ENCODE measurements at places on chromosomes 5 and 9.

- no peak for DNase-seq
Observed at GRCh38 chr5:69489246-69489645, 3.3 kb upstream of the OCLN start.

GRCh38 chr9:105850852-105851500, 156.6 kb downstream of the TMEM38B start:
- no peak for DNase-seq

DNA sequence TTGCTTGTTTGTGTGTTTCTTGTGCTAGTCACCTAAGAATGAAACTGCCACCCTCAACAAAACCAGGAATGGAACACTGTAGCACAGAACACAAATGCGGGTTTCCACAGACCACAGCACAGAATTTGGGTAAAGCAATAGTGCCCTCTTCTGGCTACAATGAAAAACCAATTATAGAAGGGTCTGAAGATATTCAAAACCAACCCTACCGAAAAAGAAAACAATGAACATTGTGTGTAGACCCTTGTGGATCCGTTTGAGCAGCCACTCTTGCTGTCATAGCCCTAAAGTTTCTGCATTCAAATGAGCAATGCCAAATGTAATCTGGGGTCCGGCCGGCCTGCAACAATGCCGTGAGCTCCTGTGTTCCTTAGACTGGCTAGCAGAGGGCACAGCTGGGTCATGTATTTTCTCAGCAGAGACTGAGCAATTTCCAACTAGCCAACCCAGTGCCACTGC, 8.3 kb upstream of the ENC1 start:
- DNase-seq, result no peak

DNA sequence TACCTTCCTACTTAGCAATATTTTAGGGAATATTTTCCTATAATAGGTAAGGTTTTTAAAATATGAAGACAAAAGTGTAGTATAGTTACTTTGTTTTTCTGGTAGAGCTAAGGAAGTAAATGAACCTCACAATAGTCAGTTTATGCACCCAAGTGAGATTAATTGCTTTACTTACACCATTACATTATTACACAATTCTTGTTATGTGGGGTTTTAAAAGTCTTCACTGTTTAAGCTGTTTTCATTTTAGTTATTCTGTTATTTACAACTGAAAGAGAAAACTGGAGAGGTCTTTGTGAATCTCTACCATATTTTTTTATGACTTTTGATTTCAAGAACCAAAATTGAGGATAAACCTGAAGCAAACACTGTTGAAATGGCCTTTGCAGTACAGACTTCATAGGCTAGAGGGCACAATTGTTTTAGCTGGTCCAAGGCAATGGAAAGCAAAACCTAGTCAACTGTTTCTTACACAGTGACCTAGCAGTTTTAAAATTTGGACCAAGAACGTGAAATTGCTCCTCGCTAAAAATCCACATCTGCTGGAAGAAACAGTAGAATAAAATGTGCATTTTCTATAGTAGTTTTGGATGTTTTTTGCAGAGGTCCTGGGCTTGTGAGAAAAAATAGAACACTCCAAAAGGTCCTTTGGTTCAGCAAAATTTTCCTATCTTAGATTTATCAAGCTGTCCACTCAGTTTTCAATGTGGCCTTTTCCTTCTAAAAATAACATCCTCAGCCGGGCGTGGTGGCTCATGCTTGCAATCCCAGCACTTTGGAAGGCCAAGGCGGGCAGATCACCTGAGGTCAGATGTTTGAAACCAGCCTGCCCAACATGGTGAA, 66.4 kb upstream of the FER start:
- no peak for DNase-seq

GRCh38 chr5:125316915-125317535, 570.6 kb upstream of the ZNF608 start:
- no peak for DNase-seq

DNA sequence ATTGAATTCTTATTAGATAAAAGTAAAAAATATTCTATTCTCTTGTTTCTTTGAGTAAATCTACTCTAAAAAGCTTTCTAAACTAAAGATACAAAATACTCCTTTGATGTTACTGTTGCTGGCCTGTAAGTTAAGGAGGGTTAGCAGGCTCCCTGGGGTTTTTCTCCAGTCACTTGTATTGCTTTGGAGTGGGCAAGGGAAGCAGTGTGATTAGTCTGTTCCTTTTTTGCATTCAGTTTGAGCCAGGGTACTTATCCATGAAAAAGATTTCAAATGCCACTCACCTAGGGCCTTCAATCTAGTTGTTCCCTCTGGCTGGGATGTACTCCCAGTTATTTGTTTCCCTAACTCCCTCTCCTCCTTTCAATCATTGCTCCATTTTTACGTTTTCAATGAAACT, 256.2 kb upstream of the SMC2 start:
- no peak for DNase-seq

DNA sequence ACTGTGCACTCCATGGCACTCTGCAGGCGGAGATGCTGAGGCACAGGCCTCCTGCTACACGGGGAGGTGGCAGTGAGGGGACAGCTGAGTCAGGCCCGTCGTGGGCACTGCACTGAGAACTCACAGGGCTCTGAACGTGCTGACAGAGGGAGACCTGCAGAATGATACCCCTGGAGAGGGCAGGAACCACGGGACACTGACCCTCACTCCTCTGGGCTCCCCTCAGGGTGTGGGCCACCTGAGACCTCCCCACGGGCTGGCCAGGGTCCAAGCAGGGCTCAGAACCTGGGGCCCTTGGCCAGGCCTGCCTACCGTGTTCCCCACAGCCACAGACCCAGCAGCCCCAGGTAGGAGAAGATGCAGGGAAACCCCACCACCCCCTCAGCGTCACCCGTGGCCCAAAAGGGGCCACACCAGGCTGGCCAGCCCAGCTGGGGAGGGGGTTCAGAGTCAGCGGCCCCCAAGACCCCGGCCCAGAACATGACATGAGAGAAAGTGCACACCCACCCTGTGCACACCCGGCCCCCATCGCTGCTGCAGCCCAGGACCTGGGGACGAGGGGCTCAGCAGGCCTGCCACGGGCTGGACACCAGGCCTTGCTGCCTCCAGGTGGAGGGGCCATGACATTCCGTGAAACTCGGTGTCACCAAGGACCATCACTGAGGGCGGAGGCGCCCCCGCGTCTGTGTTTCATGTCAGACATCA, 30.9 kb downstream of the GLT6D1 start:
- no peak for DNase-seq

DNA sequence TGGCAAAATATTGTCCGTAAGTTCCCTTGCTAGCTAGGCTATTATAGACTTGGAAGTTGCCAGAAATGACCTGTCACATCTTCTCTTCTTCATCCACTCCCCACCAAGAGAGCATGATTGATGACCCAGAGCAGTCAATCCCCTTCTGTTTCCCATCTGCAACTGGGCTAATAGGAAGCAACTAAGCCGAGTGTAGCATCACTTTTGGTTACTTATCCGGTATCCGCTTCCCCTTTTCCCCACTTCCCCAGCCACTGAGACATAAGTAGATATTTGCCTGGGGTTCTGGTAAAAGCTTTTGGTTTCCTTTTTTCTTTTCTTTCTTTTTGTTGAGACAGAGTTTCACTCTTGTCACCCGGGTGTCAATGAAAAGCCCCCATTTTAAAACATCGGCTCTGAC, 29.4 kb upstream of the LIFR start:
- DNase-seq, result no peak

DNA sequence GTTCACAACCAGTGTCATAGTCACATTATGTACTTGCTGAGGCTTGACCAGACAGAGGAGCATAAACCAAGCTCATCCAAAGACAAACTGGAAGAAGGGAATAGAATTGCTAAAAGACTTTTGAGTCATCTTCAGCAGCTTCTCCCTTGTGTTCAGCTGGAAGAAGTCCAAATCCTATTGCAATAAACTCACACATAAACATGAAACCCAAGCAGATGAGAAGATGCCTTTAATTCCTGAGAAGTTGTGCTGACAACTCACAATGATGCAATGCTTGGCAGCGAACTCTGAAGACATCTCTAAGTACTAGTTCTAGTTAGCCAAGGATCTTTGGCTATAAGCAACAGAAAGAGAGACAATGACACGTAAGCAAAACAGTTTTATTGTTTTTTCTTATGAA, 642.1 kb downstream of the KCTD16 start:
- DNase-seq, result no peak

GRCh38 chr9:78724896-78725295, 428.0 kb downstream of the PSAT1 start:
- DNase-seq, result no peak

DNA sequence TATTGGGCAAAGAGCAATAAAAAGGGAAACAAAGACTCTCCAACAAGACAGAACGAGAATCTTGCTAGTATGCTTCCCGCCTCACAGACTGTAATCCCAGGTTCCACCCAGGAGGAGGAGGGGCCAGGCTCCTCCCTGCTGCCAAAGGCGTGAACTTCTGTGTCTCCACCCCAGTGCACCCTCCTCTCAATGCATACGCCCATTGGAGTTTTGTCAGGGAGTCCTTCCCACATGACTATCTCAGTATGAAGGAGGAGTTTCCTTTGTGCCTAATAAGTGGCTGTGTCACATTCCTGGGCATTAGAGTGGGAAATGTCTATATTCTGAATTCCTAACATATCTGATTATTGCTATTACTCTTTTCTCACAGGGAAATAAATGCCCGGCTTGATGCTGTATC, 106.4 kb upstream of the DHFR start:
- DNase-seq, result no peak

DNA sequence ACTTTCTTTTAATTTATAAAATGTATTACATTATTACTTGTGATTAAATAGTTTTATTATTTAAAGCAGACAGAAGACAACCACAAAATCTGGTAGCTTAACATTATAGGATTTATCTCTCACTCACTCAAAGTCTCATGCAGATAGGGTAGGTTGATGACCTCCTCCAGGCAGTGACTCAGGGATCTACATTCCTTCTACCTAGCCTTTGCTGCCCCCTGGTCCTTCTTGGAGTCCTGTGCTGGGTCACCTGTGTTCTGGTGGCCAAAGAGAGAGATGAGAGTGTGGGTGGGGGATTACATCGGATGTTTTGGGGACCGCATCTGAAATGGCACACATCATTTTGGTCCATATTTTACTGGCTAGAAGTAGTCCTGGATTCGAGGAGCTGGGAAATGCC, 95.7 kb upstream of the CTSL start:
- no peak for DNase-seq

DNA sequence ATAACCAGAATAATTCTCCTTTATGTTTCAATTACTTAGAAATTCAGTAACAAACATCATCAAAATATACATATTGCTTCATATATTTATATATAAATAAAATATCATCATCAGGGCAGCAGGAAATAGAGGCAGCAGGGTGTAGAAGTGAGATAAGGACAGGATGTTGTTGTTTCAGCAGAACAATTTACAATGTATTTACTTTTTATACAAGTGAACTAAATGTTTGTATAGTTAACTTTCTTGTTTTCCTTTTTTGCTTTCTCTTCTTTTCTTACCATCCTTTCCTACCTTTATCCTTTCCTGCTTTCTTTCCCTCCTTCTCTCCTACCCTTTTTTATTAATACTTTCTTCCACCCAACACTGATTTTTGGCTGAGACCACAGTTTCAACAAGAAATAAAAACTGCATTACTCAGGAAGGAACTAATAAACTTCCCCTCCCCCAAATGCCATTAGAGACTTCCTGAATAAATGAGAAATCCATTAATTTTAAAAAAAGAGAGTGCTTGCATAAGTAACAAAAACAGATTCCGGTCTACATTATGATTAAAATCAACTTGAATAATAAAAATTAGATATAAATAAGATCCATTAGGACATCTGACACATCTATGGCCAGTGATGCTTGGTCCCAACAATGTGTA, 159.8 kb upstream of the ACOT12 start:
- no peak for DNase-seq

- DNase-seq, result no peak
Observed at GRCh38 chr5:88251048-88251711, 17.5 kb downstream of the TMEM161B start.

DNA sequence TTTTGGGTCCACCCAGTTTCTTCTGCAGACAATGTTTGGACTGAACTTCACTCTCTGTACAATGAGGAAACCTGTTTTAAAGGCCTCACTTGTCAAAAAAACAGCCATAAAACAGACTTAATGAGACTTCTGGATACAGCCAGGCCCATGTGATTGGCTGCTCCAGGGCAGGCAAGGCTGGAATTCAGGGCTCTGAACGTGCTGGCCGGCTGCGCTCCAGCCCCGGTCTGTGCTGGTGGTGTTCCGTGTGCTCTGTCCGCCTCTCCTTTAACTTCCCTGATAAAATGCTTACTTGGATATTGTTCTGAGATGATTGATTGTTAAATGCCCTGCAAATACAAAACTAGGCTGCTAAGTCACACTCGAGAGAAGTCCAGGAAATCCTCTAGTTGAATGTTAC, 131.2 kb upstream of the KLF4 start:
- no peak for DNase-seq

DNA sequence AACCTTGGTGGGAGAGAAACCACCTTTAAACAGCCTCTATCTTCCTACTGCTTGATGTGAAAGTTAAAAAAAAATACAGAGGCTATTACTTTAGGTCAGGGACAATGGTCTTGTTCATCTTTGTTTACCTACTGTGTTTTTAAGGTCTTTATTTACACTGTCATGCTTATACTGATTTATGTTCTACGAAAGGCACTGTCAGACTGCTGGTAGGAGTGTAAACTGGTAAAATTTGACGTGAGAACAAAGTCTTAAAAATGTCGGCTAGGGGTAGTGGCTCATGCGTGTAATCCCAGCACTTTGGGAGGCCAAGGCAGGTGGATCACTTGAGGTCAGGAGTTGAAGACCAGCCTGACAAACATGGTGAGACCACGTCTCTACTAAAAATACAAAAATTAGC, 42.1 kb upstream of the ELOVL7 start:
- DNase-seq, result no peak

DNA sequence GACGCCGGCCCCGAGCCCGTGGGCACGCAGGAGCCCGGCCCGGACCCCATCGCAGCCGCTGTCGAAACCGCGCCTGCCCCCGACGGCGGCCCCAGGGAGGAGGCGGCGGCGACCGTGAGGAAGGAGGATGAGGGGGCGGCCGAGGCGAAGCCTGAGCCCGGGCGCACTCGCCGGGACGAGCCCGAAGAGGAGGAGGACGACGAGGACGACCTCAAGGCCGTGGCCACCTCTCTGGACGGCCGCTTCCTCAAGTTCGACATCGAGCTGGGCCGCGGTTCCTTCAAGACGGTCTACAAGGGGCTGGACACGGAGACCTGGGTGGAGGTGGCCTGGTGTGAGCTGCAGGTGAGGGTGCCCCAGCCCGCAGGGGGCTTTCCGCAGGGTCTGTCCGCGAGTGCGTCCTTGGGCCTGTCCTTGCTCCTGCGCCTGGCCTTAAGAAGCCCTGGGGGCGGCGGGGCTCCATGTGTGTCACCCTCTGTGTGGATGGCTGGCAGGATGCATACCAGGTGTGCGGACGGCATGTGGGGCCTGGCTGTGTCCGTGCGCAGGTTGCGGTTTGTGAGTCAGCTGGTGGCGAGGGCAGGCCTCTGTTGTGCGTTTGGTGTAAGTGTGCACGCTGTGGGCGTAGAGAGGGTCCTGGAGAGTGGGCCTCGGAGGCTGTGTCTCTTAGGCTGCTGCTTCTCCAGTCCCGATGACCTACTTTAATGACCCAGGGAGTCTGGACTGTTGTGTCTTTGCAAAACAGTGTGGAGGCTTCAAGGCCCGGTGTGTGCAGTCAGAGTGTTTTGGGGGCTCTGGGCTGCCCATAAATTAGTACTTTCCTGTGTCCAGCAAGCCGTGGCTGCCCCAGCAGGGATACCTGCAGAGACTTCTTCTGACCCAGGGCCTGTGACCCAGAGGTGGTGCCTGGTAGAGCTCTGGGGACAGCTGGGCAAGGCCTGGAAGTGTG, 1.6 kb downstream of the WNK2 start:
- DNase-seq, result no peak

Measured in stimulated activated CD8-positive, alpha-beta memory T cell treated with anti-CD3 and anti-CD28 coated beads, Interleukin-4, amount 100 ng/mL, for 1 hour (primary cell).